ENCODE measurements at places on chromosomes 4 and X.

DNA sequence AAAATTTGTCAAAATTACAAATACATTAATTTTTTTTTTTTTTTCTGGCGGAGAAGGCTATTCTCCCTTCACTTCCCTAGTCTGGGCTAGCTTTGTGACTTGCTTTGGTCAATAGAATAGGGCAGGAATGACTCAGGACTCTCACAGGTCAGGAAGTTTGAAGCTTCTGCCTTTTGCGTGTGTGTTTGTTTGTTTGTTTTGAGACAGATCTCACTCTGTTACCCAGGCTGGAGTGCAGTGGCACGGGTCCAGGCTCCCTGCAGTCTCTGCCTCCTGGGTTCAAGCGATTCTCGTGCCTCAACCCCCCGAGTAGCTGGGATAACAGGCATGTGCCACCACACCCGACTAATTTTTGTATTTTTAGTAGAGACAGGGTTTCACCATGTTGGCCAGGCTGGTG is 55.9 kb upstream of the USP9X start:
- DNase-seq, result no peak

GRCh38 chr4:8851321-8852117 is 20.1 kb downstream of the HMX1 start:
- DNase-seq, result no peak

DNA sequence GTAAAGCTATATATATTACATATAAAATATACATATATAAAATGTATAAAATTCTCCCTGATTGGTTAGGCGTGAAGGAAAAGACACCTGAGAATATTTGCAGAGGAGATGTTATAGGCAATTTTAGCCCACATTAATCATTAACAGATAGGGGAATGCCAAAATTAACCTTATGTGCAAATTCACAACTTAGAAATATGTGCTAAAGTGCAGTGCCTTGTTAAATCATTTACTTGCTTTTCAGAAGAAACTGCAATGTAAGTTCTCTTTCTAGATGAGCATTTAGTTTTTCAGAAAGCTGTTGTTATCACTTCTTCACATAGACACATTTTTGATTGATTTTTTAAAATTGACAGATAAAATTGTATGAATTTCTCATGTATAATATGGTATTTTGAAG is 5.6 kb downstream of the TASL start:
- DNase-seq, result no peak

DNA sequence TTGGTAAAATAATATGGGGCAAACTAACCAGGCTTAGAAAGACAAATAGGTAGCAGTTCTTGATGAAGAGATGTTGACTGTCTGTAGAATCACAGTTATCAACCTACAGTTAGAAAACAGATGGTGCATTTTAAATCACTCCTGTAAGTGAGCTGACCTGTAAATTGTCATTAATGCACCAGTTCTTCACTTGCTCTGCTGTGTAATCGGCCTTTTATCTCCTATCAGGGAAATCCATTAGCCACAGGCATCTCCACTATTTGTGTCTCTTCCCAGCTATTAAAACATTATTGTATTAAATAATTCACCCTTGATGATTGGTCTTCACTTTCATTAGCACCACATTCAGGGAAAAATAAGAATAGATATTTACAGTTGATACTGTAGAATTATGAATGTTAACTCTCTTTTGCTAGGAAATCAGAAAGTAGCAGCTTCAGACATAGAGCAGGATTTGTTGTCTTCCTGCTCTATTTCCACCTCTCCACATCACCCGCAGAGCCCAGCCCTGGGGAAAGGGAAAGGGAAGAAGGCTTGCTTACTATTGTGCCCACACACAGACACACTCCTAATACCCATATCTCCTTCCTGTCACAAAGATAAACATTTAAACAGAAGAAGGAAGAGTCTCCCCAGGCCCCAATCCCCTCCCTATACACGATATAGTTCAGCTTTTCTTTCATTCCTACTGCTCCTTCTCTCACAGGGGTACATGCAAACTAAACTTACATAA is 97.1 kb downstream of the REELD1 start:
- DNase-seq, result no peak

DNA sequence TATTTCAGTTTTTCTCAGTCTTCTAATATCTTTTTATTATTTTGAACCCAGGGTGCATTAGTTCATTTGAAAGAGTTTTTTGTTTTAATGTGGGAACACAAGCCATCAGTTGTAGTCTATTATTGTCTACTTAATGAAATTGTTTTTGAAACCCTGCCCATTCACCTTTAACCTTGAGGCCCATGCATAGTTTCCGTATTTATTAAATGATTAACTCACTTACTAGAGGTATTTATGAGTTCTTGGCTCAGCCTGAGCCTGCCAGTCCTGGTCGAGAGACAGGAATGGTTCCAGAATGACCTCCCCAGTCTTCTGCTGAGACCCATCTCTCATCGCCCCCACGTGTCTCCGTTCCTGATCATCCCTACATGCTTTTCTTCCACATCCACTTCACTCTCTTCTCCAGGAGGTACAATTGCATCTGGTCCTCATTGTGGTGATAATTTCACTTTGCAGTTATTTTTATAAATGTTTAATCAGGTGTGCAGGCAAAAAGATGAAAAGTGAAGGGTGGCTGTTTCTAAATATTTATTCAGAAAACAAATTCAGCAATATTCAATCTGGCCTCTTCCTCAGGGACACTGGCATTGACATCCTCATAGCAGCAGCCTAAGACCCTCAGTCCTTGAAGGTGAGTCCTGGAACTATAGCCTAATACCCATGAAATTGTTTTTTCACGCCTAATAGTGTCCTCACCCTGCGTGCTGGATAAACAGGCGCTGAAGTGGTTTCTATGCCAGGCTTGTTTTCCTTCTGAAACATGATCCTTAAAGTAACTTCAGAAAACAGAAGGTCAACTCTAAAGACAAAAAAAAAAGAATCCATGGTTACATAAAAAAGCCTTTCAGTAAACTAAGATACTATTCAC is 112.8 kb downstream of the KDR start:
- no peak for DNase-seq

- peak; percentile 16 for DNase-seq
Measured at GRCh38 chr4:138659812-138660316, 355.7 kb upstream of the NOCT start.

Data from NCI-H2081 treated with DMSO at 0.1 percent for 48 hours (cell line).